ENCODE measurements at places on chromosomes 2 and 18. TPM values are rescaled to one million over a fixed set of nuclear protein-coding genes. Genes with fewer than 3 reads are reported as not detected.

GRCh38 chr2:190190507-190191162, 128.1 kb upstream of the MSTN start:
- H3K27ac ChIP-seq, result no peak overlapping the region
- H3K4me1 ChIP-seq, result no peaks in the 10 kb centered on the region
- H3K36me3 ChIP-seq, result no peaks in the 10 kb centered on the region
- DNase-seq, result no peak

GRCh38 chr2:159046966-159047365, 78.5 kb downstream of the TANC1 start:
- DNase-seq, result no peak
- peaks cover 30% of the 10 kb centered on the region for H3K4me1 ChIP-seq
- no peak overlapping the region for H3K4me3 ChIP-seq
- H3K27ac ChIP-seq, result no peak overlapping the region
- H3K27me3 ChIP-seq, result peaks cover 5% of the 10 kb centered on the region
- peaks cover 13% of the 10 kb centered on the region for H3K36me3 ChIP-seq

DNA sequence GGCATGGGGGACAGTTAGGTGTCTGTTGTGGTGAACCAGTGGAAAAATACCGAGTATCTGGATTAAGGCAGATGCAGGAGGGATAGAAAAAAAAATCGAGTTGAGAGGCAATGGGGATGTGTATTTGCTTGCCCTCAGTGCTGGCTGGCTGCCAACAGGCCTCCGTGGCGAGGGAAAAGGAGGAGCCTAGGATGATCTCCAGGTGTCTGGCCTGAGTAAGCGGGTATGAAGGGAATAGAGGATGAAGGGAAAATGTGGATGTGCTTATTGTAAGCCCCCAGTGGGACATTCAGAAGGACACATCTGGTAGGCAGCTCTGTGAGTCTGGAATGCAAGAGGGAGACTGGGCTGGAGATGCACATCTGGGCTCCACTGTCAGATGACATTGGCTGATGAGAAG, 22.8 kb downstream of the KCNS3 start:
- H3K4me3 ChIP-seq, result no peak overlapping the region
- H3K27ac ChIP-seq, result 0 out of 2 replicates have a peak overlapping the region, but pooled peaks have one; percentile 11
- DNase-seq, result no peak

DNA sequence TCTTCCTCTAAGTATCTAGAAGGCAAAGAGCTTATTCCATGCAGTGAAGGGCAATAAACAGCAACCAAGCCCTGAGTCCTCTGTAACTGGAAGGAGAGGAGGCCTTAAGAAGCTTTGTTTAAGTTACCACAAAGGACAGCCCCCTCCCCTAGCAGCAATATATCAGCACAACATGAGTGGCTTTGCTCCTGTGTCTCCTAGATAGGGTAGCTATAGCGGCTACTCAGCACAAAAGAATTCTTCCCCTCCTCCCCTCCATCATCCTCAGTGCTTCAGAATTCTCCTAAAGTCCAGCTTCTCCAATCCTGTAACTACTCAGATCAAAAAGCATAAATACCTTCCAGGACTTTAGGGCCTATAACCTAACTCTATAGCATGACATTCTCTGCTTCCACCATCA, 16.5 kb downstream of the SUMO1 start:
- H3K4me1 ChIP-seq, result peaks cover 7% of the 10 kb centered on the region
- peak overlapping the region; percentile 3 for H3K27ac ChIP-seq
- H3K27me3 ChIP-seq, result no peaks in the 10 kb centered on the region
- no peak overlapping the region for H3K4me3 ChIP-seq

DNA sequence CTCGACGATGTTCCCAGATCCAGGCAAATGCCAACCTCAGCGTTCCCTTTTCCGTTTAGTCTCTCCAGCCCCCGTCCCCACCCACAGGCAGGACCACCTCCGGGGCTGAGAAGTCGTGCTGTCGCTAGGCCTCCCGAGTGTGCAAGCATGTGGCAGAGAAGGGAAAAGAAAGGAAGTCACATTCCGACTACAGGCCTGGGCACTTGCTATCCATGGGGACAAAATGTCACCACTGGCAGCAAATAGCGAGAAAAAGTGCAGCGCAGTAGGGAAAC, 420 bp downstream of the PIGN start:
- H3K27me3 ChIP-seq, result no peaks in the 10 kb centered on the region
- peak overlapping the region; percentile 99 for H3K27ac ChIP-seq
- peaks cover 34% of the 10 kb centered on the region for H3K4me1 ChIP-seq
- peak overlapping the region; percentile 100 for H3K4me3 ChIP-seq
- peaks cover 4% of the 10 kb centered on the region for H3K36me3 ChIP-seq

DNA sequence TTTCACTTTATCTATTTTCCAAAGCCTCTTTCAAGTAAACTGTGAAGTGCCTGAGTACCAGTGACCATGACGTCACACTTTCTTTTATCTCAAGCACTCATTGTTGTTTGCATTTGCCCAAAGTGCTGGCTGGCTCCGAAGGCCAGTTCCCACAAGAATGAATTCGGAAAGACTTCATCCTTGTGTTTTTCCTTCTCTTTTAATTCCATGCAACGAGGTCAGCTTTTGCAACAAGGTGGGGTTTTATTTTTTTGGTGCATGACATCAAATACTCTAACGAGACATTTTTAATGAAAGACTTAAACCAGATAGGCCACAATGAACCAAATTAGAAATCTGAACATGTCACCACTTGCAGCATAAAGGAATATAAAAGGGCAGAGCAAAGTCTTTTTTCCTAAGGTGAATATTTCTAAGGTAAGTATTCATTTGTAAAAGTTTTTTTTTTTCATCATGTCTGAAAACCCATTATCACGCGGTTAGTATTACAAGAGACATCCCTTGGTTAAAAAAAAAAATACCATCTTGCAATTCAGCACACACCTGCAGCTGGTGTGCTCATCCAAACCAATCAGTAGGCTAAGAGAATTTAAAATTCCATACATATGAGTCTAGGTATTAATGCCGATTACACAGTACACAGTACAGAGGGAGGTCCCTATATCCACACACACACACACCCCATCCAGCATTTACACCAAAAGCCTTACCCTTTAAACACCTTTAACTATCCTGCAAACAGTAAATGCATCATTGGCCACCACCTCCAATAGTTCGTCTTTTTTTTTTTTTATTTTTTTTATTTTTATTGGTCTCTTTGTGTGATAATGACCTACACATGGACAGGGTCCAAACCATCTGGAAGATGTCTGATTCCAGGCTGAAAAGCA, 2.3 kb downstream of the ARL4C start:
- H3K4me3 ChIP-seq, result peak overlapping the region; percentile 85
- H3K27ac ChIP-seq, result 0 out of 2 replicates have a peak overlapping the region, but pooled peaks have one; percentile 4
- peaks cover 32% of the 10 kb centered on the region for H3K4me1 ChIP-seq
- H3K36me3 ChIP-seq, result no peaks in the 10 kb centered on the region
- H3K27me3 ChIP-seq, result peaks cover 30% of the 10 kb centered on the region
- no peak for DNase-seq

GRCh38 chr2:241156971-241157441, 6.7 kb downstream of the PPP1R7 start:
- no peak overlapping the region for H3K4me3 ChIP-seq
- H3K36me3 ChIP-seq, result peaks cover 6% of the 10 kb centered on the region
- peaks cover 8% of the 10 kb centered on the region for H3K4me1 ChIP-seq
- H3K27me3 ChIP-seq, result no peaks in the 10 kb centered on the region
- no peak for DNase-seq

DNA sequence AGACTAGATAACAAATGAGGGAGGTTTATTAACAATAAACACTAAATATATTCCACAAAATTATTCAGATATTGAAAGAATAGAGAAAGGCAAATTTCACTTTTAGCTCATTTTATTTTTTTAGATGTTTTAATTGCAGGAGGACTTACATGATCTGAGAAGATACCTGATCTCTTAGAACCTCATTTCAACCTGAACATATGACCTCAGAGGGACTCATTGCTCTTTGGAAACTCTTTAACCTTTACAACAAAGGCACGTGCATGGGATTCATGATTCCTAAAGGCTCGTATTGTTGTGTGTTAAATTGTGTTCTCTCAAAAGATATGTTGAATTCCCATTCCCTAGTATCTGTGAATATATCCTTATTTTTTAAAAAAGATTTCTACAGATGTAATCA, 35.7 kb upstream of the ITGA4 start:
- DNase-seq, result no peak
- no peak overlapping the region for H3K4me3 ChIP-seq
- H3K36me3 ChIP-seq, result no peaks in the 10 kb centered on the region
- H3K4me1 ChIP-seq, result peaks cover 18% of the 10 kb centered on the region
- peaks cover 27% of the 10 kb centered on the region for H3K27me3 ChIP-seq
- H3K27ac ChIP-seq, result no peak overlapping the region

DNA sequence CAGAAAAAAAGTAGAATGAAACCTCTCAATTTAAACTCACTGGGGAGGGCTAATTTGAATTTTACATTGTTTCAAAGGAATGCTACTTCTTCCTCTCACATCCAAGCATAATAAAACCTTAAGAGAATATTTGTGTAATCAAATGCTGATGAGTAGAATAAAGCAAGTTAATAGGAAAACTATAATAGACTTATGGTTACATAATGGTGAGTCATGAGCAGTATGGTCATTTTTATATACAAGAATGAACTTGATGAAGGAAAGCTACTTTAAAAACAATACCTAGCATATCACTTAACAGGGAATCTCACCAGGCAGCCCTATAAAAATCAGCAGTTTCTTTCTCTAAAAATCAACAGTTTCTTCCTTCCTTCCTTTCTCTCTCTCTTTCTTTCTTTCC, 80.3 kb downstream of the VSNL1 start:
- H3K36me3 ChIP-seq, result peaks cover 52% of the 10 kb centered on the region
- no peak overlapping the region for H3K27ac ChIP-seq
- DNase-seq, result no peak
- H3K4me3 ChIP-seq, result no peak overlapping the region
- H3K27me3 ChIP-seq, result no peaks in the 10 kb centered on the region

- H3K27me3 ChIP-seq, result no peaks in the 10 kb centered on the region
- H3K4me3 ChIP-seq, result peak overlapping the region; percentile 91
- H3K4me1 ChIP-seq, result peaks cover 47% of the 10 kb centered on the region
- no peak for DNase-seq
These were observed 438 bp downstream of the HSPE1 start for GRCh38 chr2:197500503-197501131.

DNA sequence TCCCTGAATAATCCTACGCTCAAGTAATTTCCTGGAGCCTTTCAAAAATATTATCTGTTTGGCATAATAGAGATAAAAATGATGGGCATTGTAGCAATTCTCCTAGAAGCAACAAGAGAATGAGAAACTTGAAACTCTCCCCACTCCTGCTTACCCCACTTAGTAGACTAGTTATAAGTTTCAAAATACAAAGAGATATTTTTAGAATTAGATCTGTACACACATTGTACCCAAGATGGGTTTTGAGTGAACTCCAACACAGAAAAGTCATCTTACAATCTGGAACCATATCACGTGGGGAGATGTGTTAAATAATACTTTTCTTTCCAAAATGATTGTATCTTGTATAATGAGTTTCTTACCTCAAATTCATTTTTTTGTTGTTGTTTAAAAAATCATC, 484.9 kb downstream of the LPIN1 start:
- DNase-seq, result no peak
- H3K27me3 ChIP-seq, result no peaks in the 10 kb centered on the region
- no peaks in the 10 kb centered on the region for H3K4me1 ChIP-seq
- no peak overlapping the region for H3K4me3 ChIP-seq

GRCh38 chr2:45009928-45010701, 863 bp upstream of the SIX2 start:
- peak overlapping the region; percentile 74 for H3K4me3 ChIP-seq
- 0 out of 2 replicates have a peak, but pooled peaks cover 2% of the 10 kb centered on the region for H3K36me3 ChIP-seq
- no peak overlapping the region for H3K27ac ChIP-seq

GRCh38 chr2:197211881-197212342, 98.7 kb downstream of the ANKRD44 start:
- H3K4me3 ChIP-seq, result no peak overlapping the region
- no peaks in the 10 kb centered on the region for H3K36me3 ChIP-seq
- H3K27me3 ChIP-seq, result no peaks in the 10 kb centered on the region
- H3K27ac ChIP-seq, result no peak overlapping the region
- H3K4me1 ChIP-seq, result no peaks in the 10 kb centered on the region

DNA sequence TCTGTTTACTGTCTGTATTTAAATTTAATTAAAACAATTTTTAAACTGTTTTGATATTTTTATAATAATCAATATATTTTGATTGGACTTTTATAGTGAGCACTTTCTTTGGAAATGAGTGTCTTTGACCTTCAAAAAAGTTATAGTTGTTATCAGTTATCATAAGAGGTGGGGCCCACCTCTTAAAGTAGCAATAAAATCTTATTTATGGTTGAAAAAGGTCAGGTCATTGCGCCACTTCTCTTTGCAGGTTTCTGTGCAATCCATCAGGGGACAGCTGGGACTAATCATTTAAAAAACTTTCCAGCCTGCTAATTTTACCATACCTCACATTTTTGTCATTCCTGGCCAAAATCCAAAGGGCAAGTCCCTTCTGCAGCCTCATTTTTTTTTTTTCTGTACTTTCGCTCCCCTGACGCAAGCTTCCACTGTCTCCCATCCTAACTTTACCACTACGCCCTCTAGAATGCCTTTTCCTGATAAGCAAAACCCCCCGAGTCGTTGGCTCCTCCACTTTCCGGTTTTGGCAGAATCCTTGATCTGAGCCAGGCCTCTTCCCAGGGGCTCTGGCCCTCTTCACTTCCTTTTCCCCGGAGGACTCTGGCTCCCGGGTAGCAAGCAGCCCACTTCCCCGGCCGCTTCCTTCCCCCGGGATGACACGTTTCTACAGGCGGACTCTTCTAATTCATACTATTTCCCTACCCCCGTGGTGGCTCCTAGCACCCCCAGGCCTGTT, 1.1 kb upstream of the SEH1L start:
- H3K4me1 ChIP-seq, result peaks cover 21% of the 10 kb centered on the region
- peak overlapping the region; percentile 98 for H3K27ac ChIP-seq
- H3K4me3 ChIP-seq, result peak overlapping the region; percentile 92
- H3K36me3 ChIP-seq, result peaks cover 18% of the 10 kb centered on the region

DNA sequence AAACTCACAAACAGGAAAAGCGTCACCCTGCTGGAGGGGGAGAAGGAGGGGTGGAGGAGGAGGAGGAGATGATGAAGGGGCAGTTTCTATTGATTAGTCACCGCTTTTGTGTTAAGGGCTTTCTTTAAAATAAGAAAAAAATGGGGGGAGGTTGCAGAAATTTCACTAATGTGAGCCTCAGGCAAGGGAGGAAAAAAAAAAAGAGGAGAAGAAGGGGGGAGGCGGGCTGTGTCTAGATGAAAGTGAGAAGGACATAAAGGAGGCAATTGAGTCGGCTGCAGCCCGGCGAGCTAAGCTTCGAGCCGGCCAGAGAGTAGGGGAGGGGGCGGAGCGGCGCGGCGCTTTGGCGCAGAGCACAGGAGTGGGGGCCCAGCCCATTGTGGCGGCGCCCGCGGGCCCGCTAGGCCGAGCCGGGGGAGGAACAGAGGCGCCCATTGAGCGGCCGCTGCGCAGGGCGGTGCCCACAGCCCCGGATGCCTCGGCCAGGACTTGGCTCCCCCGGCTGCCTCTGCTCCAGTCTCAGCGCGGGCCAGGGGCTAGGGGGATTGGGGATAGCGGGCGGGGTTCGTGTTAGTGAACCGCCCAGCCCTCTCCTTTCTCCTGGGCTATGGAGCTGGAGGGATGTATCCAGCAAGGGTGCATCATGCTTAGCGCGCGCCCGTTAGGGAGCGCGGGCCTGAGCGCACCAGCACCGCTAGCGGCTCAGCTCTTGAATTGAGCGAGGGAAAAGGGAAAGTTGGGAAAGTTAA, 7.9 kb downstream of the PAX3 start:
- no peak overlapping the region for H3K27ac ChIP-seq
- peaks cover 99% of the 10 kb centered on the region for H3K27me3 ChIP-seq
- H3K4me1 ChIP-seq, result peaks cover 60% of the 10 kb centered on the region
- H3K4me3 ChIP-seq, result peak overlapping the region; percentile 64
- DNase-seq, result peak; percentile 90
- H3K36me3 ChIP-seq, result 0 out of 2 replicates have a peak, but pooled peaks cover 7% of the 10 kb centered on the region

MALT1 gene
- total RNA-seq, result 13.2 TPM

DPYSL5 gene
- 9.2 TPM for total RNA-seq

WNT6 gene
- total RNA-seq, result not detected

CYP27C1 gene
- 2.9 TPM for total RNA-seq

ODC1 gene
- 42.3 TPM for total RNA-seq

MREG gene
- 23.0 TPM for total RNA-seq

RUFY4 gene
- 0.31 TPM for total RNA-seq

PLCD4 gene
- total RNA-seq, result 0.28 TPM

SERPINB2 gene
- total RNA-seq, result not detected

All from WTC11 (cell line).